ENCODE measurements at places on chromosomes 4 and X. TPM values are rescaled to one million over a fixed set of nuclear protein-coding genes. Genes with fewer than 3 reads are reported as not detected.

- no peak for DNase-seq
These were observed 2020.8 kb upstream of the ADGRL3 start for GRCh38 chr4:59179372-59179771.

DNA sequence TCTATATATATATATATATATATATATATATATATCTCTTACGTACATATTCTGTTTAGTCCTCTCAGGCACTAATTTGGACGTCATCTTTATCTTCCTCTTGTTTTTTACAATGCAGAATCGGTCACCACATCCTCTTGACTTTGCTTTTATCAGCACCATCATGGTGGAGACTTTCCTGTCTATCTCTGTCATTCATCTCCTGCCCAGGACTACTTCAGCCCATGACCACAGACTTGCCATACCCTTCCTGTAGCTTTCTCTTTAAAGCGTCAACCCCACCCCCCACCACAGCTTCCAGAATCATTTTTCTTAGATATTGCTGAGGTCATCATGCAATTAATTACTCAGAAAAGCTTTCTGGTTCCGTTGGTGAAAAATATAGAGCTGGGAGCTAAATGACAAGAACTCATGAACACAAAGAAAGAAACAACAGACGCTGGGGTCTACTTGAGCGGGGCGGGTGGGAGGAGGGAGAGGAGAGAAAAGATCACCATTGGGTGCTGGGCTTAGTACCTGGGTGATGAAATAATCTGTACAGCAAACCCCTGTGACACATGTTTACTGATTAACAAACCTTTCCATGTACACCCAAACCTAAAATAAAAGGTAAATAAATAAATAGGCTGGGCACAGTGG lies 30.5 kb upstream of the PRKX start:
- DNase-seq: no peak

DNA sequence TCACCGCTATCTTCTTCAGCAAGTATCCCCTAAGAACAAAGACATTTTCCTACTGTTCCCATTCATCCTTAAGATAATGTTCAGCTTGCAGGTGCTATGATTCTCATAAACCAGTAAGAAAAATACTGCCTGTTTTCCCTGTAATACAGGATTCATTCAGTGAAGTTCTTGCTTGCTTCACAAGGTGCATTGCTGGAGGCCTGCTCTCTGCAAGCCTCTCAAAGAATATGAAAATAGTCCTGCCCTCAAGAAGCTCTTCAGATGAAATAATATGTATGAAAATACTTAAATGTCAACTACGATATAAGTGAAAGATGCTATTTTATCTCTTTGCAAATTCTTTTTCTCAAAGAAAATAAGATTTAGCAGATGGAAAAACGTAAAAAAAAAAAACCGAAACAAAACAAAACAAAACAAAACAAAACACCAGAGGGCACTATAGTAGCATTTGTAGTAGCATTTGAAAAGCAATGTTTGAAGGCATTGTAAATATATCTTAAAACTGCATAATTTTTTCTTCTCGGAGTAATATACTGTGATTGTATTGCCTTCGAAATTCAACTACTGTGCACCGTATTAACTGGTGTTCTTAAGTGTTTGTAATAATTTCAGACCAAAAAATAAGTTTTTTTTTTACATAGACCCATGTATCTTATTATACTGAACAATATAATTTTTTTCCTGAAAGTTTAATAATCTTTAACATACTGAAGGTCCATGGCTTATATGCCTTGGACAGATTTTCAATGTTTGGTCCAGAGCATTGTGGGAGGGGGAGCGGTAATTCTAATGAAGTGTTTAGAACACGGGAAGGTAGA lies 26.0 kb downstream of the ADH4 start:
- peak; percentile 5 for DNase-seq

Gene RPS6KA3
- polyA plus RNA-seq: 24.9 TPM

Gene FAM184B
- 0.50 TPM for polyA plus RNA-seq

Gene VEGFD
- 0.53 TPM for polyA plus RNA-seq

Measured in renal pelvis (tissue), 12 donors.